Hepatocyte (in vitro differentiated cells): ENCODE measurements at places on chromosomes 7 and 10. TPM values are rescaled to one million over a fixed set of nuclear protein-coding genes. Genes with fewer than 3 reads are reported as not detected.

The SORCS1 gene
- 3.7 and 4.6 TPM in 2 replicates for total RNA-seq

DNA sequence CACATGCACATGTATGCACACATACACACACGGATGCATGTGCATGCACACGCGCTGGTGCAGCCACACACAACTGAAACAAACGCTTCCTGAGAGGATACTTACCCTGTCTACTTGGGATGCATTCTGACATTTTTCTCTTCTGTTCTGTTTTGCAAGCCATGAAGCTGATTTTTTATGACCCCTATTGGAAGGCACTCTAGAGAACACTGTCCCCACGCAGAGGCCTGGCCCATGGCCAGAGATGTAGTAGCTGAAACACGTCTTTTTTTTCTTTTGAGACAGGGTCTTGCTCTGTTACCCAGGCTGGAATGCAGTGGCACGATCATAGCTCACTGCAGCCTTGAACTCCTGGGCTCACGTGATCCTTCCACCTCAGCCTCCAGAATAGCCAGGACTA, 47.9 kb downstream of the VWA2 start:
- no peak for DNase-seq

The DRGX gene
- not detected in 2 replicates for total RNA-seq

The ANKRD16 gene
- 4.6 and 6.8 TPM in 2 replicates for total RNA-seq

GRCh38 chr10:69629519-69629896, 539 bp upstream of the FAM241B start:
- DNase-seq, result no peak

The MRPS17 gene
- total RNA-seq, result 13.7 and 18.6 TPM in 2 replicates

GRCh38 chr7:127629268-127629854, 11.4 kb upstream of the PAX4 start:
- peak; percentile 43 for DNase-seq

The NPY gene
- 6.3 and 9.4 TPM in 2 replicates for total RNA-seq
